ENCODE measurements at places on chromosomes 7 and 10.

DNA sequence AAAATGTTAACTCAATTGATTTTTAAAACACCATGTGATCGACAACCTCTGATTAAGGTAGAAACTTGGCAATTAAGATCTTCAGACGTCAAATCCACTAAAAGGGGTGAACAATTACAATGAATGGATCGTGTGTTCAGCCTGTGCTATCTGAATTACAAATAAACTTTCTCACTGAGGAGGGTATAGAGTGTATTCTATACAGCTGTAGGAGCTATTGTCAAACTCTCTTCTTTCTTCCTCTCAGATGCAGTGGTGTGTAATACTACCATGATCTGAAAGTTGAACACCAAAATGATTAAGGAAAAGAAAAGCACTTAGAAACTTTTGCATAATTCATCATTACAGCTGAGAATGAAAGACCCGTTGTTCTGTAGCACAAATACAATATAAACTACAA is 32.2 kb upstream of the MACC1 start:
- no peak for DNase-seq

GRCh38 chr10:48507933-48508790 is 96.7 kb downstream of the ARHGAP22 start:
- no peak for DNase-seq

- DNase-seq, result no peak
Observed at GRCh38 chr10:109978481-109978880, 29.3 kb upstream of the ADD3 start.

GRCh38 chr10:36469585-36469984 is 655.8 kb upstream of the ANKRD30A start:
- DNase-seq, result no peak

DNA sequence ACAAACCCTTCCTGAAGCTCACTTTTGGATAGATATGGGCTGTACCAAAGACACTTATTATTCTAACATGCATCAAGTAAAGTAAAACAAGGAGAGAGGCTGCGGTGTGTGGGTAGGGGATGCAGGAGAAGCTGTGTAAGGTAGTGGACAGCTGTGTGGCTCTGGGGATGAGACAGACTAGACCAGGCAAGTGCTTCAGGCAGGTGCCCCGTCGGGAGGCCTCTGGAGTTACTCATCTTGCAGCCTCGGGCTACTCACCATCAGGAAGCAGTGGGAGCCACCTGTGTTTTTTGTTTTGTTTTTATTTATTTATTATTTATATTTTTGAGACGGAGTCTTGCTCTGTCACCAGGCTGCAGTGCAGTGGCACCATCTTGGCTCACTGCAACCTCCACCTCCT is 49.3 kb upstream of the NCAPG2 start:
- DNase-seq, result no peak

DNA sequence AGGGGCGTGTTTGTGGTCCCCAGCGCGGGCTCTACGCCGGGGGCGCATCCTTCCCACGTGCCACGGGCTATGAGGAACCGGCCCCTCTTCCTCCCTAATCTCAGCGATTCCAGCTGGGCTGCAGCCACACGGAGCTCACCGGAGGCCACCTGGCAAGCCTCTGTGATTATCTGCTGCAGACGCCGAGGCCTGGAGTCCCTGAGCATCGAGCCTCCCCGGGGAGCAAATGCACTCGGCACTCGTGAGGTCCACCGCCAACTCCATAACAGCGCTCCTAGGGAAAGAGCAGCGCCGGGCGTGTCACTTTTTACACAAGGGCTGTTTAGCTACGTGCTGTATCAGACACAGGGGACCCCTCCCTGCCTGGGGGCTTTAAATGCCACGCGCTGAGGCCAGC is 101.2 kb downstream of the DYNC2I1 start:
- no peak for DNase-seq

- no peak for DNase-seq
Observed at GRCh38 chr7:132492823-132493445, 83.3 kb downstream of the PLXNA4 start.

DNA sequence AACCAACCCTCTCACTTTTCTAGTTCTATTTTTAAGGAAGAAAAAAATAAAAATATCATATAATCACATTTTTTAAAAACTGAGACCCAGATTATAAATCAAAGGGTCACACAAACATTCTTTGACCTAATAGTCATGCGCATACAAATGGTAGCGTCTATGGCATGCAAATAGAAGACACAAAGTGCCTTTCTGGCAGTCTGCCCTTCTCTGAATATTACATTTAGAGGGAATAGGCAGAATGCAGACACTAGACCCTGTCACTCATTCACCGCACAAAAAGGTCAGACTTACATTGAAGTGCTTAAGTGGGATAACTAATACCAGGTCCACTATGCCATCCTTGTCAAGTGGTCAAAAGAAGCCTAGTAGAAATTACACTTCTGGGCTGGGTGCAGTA is 26.5 kb upstream of the FHIP2A start:
- DNase-seq, result no peak

DNA sequence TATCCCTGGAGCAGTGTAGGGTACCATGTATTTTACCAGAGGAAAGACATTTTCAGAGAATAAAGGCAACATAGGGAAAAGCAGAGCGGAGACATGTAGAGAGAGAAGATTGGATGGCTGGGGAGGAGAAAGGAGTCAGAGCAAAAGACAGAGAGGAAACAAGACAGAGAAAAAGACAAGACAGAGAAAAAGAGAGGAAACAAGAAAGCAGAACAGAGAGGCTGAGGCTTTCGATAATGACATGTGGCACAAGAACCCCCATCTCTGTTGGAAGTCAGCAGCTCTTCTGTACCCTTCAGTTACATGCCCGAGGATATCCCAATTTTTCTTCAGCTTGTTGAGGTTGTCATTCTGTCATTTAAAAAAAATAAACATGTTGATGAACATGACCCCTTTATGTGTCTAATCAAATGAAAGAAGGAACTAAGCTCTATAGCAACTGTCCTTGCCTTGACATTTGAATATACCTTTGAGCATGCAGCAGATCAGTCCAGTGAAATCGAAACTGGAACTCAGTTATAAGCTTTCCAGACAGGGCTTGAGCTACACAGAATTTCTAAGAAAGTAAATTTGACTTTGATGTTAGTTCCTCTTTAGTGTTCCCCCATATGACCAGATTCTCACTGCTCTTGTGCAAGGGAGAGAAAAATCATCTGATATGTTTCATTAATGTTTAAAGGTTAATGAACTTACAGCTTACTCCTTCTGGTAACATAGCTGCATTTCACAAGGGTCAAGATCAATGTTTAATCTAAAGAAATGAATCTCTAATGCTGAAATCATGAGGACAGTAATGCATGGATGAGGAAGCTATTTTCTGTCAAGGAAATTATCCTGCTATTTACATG is 75.1 kb upstream of the SP4 start:
- no peak for DNase-seq

GRCh38 chr10:43806831-43807640 is 158.4 kb upstream of the ZNF32 start:
- no peak for DNase-seq

DNA sequence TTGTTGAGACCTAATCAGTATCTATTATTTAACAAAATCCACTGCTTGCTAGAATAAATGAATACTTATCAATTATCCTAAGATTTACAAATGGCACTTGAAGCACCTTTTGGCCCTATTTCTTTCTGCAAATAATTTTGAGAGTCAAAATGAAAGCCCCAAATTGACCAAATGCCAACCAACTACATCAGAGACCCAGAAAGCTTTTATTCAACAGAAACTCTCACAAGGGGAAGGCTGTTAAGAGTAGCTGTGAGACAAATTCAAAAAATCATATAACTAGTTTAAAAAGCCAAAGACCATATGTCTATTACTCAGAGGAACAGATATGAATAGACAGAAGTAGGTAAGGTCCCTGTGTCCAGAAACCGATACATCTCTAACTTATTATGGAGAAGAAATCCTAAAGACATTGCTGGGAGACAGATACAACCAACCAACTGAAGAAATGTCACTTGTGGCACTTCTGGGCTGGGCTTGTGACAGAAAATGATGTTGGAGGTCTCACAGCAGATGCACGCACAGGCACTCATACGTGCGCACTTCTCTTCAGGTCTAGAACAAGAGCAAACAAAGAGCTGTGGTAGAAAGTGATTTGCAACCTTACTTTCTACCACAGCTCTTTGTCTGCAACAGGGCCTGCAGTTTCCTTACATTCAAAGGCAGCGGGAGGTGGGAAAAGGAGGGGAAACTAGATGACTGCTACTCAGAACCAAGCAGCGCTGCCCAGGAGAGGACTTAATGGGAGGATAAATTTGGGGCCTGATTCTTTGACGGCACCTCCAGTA is 58.6 kb upstream of the KCNIP2 start:
- DNase-seq, result no peak

- no peak for DNase-seq
Observed at GRCh38 chr10:14904316-14904732, 25.7 kb downstream of the SUV39H2 start.

GRCh38 chr10:86970162-86970981 is 2.1 kb downstream of the ADIRF start:
- peak; percentile 80 for DNase-seq

DNA sequence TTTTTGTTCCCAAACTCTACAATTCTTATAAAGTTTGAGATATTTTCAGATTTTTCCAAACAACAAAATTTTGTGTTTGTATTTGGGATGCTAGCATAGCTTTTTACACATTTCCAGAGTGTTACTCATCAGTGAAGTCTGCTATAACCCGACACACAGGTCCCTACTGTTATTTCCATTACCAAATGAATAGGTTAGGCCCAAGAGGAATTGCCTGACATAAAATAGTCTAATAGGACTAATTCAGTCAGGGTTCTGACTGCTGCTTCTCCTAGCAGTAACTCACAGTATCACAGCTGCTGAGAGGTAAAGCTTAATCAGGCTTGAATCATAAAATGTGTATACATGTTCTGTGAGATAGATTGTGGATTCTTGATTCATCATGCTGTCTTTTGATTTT is 49.1 kb upstream of the STRIP2 start:
- no peak for DNase-seq

DNA sequence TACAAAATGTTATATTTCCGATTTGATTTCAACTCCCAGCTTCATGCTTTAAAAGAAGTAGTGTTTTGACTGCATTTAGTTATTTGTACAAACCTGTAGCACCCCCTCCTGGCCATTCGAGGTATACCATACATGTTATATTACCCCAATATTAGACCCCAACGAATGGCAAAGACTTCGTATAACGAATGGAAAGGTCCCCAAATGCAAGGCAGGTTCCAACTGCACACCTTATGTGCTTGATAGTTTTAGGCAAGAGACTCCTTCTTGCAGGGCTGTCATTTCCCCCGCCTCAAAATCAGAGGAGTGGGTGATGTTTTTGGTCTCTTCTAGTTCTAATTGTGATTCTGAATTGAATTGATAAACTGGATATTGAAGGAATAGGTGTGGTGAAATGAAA is 101.1 kb upstream of the TARP start:
- DNase-seq, result no peak

GRCh38 chr10:28266449-28267224 is 36.2 kb downstream of the MPP7 start:
- no peak for DNase-seq

- no peak for DNase-seq
Observed at GRCh38 chr10:103619424-103620351, 126.2 kb downstream of the NEURL1 start.

DNA sequence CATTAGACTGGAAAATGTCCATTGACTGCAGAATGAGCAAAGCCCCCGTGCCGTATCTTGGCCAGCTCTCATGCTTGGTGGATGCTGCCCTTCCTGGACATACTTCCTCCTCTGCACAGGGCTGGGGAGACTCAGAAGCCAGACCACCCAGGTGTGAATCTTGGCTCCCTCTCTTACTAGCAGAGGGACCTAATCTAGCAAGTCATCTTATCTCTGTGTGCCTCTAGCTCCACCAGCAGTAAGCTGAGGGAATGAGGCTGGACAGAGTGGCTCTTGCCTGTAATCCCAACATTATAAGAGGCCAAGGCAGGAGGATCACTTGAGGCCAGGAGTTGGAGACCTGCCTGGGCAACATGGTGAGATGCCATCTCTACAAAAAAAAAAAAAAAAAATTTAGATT is 173.8 kb upstream of the GHITM start:
- no peak for DNase-seq

GRCh38 chr10:29646238-29646902 is 11.6 kb upstream of the SVIL start:
- DNase-seq, result peak; percentile 53

DNA sequence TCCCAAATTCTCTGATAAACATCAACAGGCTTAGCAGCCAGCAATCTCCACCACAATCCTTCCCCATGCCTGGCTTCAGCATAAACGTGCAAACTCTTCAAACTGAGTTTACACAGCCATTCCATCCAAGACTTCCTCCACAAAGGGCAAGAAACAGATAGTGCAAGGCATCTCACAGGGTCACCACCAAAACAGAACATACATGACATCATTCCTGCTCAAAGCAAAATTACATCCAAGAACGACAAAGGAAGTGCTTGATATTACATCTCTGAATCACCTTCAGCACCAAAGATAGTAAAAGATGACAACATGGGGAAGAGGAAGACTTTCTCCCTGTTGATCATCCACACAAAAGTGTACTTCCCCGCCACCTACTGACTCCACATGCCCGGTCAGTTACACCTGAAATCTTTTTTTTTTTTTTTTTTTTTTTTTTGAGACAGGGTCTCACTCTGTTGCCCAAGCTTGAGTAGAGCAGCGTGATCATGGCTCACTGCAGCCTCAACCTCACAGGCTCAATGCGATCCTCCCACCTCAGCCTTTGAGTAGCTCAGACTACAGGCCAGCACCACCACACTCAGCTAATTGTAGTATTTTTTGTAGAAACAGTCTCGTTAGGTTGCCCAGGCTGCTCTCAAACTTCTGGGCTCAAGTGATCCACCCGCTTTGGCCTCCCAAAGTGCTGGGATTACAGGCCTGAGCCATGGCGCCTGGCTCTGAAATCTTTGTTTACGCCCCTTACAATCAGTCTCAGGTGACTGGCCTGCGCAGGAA is 127.5 kb downstream of the PARD3 start:
- peak; percentile 78 for DNase-seq

GRCh38 chr10:119575506-119575905 is 21.3 kb downstream of the TIAL1 start:
- DNase-seq, result no peak

GRCh38 chr10:1411956-1412355 is 325.4 kb downstream of the ADARB2 start:
- no peak for DNase-seq

- DNase-seq, result no peak
Observed at GRCh38 chr10:128056303-128057050, 69.7 kb downstream of the MKI67 start.

GRCh38 chr7:124420367-124420766 is 345.2 kb downstream of the GPR37 start:
- DNase-seq, result no peak

- DNase-seq, result no peak
Observed at GRCh38 chr7:127035203-127035849, 217.4 kb downstream of the GRM8 start.
